Activated T-helper 1 cell treated with Interleukin-2 at 50 U/mL for 16 hours (primary cell): ENCODE measurements at places on chromosomes 11 and 22.
A peak's percentile ranks its signal among the peaks of the same experiment; 100 is the strongest.

DNA sequence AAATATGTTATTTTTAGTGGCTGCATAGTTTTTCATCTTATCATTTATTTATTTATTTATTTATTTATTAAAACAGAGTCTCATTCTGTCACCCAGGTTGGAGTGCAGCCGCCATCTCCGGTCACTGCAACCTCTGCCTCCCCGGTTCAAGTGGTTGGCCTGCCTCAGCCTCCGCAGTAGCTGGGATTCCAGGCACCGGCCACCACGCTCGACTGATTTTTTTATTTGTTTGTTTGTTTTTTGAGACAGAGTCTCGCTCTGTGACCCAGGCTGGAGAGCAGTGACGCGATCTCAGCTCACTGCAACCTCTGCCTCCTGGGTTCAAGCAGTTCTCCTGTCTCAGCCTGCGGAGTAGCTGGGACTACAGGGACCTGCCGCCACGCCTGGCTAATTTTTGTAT lies 262.9 kb upstream of the DDI1 start:
- DNase-seq = no peak

DNA sequence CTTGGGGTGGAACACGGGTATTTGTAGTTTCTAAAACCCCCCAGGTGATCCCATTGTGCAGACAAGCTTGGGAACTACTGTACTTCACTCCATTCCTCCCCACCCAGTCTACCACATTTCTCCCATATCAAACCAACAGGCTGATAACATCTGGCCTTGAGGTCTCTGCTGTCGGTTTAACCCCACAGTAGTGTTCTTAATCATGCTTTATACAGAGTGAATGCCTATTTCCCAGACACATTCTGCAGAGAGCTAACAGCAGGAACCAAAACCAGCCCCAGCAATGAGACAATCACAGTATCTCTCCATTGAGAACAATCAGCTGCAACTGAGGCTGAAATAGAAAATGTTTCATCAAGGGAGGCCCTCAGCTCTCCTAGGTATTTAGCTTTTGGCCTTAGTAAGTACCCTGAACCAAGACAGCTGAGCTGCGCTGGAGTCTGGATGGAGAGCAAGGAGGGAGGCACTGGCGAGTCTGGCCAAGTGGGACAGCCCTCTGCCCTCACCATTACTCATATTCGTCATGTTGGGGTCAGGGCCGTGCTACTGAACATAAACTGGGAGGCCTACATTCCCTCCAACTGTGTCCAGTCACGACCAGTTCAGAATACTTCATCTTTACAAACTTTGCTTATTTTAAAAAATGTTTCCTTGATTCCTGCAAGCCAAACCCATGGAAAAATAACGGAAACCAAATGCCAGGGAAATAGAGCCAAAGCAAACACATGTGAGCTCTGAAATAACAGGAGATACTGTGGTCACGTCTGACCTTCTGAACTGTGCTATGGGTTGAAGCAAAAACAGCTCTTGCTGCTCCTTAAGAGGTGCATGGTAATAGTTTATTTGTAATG lies 81.0 kb downstream of the CCDC34 start:
- DNase-seq = no peak

DNA sequence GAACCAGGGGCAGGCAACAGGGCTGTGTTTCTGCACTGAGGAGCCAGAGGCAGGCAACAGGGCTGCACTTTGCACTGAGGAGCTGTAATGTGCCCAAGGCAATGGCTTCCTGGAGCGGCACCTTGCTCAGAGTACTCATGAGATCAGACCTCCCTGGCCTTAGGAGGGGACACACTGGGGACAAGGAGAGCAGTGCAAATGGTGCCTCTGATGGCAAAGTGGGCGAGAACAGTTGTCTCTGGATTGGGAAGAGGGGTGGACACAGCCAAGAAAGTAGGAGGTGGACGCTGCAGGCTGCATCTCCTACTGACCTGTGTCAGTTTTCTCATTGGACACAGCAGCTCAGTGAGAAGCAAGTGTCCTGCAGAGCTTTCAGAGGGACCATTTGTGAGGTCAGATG lies 1443.3 kb downstream of the TBC1D22A start:
- no peak for DNase-seq

DNA sequence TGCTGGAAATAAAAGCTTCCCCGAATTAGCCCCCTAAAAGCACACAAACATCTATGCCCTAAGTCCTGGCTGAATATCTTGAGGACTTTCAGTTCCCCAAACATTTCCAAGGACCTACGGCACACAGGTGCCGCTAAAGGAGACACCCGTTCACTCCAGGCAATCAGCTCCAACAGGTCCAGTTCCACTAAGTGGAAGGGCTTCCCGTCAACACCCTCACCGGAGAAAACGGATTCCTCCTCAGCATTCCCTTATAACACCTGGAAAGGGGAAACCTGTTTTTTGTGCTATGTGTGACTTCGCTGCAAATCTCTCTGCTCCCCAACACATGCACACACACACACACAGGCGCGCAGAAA lies 3.9 kb downstream of the TENM4 start:
- DNase-seq = no peak

DNA sequence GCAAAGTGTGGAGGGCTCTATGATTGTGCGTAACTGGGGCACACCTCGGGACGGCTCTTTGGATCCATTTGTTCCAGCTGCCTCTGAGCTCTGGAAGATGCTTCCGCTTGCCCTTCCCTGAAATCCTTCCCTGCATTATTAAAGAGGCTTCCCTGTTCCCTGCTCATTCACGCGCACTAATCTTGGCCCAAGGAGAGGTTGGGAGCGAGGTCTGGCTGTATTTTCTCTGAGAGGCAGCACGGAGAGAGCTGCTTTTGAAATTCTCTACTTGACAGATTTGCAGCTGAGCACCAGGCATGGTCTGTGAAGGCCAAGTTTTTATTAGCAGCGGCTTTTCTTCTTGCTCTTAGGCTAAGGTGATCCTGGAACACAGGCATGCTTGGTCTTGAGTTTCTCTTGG lies 94.8 kb upstream of the NTM start:
- no peak for DNase-seq

GRCh38 chr11:35145271-35145670 lies 6.3 kb downstream of the CD44 start:
- no peak for DNase-seq

DNA sequence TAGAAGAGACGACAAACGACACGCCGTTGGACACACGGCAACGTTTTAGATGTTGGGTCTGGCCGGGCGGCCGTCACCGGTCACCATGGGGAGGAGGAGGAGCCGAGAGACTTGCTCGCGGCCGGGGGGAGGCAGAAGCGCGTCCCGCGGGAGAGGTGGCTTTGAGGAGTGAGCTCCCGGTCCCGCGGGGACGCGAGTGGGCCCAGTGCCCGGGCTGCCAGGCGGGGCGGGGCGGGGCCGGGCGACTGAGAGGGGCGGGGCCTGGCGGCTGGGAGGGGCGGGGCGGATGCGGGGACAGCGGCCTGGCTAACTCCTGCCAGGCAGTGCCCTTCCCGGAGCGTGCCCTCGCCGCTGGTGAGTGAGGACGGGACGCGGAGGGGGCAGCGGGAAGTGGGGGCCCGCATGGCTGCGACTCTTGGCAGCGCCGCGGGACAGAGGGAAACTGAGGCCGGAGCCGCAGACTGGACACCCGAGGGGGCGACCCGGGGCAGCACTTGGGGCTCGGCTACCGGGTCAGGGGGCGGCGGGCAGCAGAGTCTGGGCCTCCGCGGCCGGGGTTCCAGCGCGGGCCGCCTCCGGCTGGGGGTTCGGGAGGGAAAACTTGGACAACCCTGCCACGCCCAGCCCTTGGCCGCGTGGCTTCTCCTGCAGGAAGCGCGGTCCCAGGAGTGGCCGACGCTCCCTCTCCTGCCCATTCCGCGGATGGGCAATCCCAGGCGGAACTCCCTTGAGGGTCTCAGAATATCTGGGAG lies at the start of gene TSPO:
Gene TSPO (plus strand): TSS at position 309 of the 752 bp plus-strand sequence. CDS start 7,680 bp downstream, outside the sequence.
- DNase-seq = peak; percentile 59
